GM13977 (cell line): ENCODE measurements at places on chromosomes 5 and 9.
A peak's percentile ranks its signal among the peaks of the same experiment; 100 is the strongest.

DNA sequence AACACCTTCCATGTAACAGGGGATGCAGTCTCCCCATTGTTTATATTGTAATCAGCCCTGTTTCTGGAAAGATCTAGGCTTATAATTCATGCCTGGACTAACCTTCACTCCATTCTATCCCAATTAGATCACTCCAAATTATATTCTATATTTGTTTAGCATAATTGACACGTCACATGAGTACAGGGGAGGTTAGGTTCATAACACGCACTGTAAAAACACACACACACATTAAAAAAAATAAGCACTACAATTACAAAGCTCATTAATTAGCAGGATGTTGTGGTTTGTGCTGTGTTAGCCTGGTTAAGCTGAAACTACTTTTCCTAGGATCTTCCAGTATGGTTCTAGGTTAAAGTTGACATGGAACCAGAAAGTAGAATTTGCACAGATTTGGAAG lies 126.0 kb downstream of the MLLT3 start:
- no peak for DNase-seq

DNA sequence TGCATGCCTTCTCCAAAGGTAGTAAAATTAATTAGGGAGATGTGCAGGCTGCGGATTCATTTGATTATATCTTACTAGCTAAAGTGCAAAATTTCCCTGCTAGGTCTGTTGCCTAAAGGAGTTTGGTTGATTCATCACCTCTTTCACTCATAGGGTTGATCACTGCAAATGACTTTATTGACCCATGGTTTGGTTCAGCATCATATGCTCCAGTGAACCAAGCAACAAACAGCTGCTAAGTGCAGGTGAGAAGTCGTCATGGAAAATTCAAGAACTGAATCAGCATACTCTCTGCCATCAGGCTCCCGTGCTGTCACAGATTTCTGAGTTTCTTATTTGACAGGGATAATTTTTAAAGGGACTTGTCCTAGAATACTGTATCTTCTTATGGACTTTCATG lies 571.8 kb upstream of the CDH18 start:
- no peak for DNase-seq

DNA sequence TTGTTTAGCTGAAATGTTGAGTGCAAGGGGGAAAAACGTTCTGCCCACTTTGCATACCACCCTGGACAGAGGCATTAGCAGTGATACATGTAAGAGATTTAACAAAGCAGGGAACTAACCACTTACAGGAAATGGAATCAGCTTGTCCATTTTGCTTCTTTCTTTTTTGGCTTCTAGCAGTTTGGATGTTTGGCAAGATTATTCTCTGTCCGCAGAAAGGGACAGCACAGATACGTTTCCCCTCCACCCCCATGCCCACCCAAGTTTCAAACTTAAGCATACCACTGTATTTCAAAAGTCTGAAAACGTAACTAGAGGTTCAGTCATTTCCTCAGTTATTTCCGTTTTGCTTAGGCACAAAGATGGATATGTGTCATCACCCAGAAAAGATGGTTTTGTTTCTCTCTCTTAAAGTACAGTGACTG lies 118.4 kb downstream of the GDNF start:
- DNase-seq: peak; percentile 15

DNA sequence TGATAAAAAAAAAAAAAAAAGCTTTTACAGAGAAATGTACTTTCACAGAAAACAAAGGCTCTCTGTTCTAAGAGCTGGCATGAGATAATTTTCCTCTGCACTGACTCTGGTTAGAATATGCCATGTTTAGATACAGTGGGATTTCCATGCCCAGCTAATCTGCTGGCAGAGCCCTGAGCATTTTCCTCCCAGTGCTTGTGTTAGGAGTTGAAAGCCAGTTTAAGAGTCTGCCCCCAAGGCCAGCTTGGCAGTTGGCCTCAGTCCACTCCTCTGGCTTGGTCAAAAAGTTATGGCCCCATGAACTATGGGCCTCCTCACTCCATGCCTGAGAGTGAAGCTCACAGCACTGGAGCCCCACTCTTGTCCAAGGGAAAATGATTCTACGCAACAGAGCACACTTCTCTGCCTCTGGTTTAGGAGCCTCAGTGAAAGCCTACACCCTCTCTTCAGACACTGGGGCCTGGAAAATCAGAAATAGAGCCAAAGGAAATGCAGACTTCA lies 21.9 kb downstream of the MOCS2 start:
- no peak for DNase-seq

- no peak for DNase-seq
Observed at GRCh38 chr9:87497080-87497603, 525 bp upstream of the DAPK1 start.

GRCh38 chr9:127507751-127508648 lies 56.7 kb downstream of the LRSAM1 start:
- DNase-seq: no peak

DNA sequence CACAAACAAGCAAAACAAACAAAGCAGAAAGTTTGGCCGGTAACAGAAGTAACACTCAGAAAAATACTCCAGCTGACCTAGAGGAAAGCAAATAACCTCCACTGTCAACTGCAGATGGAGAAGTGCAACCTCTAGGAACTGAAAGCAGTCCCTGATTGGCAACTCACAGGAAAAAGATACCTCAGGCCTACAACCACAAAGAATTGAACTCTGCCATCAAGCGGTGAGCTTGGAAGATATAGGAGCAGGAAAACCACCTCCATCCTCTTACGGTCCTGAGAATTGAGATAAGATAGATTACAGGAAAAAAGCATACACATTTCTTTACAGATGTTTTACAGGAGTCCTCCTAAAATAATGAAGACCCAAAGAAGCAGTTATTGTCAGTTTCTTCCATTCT lies 184.5 kb downstream of the PDZD2 start:
- DNase-seq: no peak

DNA sequence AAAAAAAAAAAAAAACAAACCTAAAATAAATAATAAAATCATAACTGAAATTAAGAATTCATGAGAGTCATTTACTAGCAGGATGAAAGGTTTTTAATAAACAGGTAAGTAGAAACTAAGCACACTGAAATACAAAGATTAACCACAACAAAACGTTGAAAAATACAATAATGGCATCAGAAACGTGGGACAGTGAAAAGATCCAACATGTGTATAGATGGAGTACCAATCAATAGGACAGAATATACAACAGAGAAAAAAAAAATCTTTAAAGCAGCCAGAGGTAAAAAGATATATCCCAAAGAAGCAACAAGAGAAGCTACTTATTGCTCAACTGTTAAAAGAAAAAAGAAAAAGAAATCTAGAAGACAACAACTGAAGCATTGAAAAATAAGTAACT lies 75.2 kb downstream of the RICTOR start:
- DNase-seq: no peak
